ENCODE measurements at places on chromosomes 4 and X.

GRCh38 chr4:54586320-54586955 lies 71.3 kb upstream of the KIT start:
- DNase-seq: no peak

DNA sequence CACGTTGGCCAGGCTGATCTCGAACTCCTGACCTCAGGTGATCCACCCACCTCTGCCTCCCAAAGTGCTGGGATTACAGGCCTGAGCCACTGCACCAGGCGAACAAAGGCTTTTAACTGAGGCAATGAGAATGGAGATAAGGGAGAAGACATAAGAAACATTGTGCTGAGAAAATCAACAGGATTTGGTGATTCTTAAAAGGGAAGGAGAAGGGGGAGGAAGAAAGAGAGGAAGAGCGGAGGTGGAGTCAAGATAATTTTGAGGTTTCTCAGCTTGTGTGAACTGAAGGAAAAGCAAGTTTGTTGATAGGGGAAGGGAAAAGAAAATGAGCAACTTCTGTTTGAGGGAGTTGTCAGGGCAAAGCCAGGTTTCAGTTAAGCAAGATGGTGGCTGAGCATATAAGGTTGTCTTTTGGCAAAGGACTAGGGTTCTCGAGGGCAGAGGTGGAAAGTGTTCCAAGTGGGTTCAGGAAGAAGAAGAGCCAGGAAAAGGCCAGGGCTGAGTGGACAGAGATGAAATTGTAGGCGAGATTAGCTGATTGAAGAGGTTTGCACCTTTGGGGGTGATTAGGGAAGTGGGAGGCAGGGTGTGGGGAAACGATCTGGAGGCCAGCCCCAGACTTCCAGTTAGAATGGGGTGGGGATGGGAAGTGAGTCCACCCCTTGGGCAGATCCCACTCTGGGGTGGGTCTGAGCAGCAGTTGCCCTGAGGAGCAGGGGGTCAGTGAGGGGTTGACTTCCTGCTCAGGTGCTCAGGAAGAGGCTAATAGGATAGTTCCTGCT lies 7.8 kb downstream of the DOCK11 start:
- no peak for DNase-seq

DNA sequence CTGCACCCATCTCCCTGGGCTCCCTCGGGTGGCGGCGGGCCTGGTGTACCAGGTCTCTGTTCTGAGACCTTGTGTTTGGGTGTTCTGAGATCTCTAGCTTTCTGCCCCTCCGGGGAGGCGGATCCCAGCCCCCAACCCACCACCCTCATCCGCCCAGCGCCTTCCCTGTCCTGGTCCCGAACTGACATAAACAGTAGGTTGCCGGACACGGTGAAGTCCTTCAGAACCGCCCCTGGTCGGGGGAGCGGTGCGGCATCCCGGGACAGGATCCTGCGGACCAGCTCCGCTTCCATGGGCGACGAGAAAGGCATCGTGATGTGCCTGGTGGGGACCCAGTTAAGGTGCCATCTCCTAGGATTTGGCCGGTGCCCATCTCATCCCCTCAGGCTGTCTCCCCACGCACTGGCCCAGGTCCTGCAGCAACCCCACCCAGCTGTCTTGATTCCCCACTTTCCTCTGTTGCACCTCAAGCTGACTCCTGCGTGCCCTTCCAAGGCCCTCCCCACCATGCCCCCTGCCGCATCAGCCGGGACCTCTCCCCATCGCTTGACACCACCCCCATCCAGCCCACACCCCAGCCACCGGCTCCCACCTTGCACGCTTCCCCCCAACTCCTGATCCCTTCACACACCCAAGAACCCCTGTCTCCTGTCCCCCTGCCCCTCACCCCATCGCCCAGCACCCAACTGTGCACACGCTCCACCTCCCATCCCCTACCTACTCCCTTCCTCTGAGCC lies 900 bp downstream of the CTAG2 start:
- no peak for DNase-seq

DNA sequence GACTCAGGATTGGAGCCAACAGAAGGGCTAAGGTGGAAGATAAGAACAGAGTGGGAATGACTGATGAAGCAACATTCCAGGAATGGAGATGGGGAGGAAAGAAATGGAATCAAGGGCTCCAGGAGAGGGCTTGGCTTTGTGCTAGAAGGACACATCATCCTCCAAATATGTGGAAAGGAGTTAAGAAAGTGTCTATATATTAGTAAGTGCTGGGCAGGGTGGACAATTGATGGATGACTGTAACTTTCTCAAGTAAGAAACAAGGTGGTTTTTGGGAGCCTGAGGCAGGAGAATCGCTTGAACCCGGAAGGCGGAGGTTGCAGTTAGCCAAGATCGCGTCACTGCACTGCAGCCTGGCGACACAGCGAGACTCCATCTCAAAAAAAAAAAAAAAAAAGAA lies 71.6 kb upstream of the NFKB1 start:
- DNase-seq: no peak

DNA sequence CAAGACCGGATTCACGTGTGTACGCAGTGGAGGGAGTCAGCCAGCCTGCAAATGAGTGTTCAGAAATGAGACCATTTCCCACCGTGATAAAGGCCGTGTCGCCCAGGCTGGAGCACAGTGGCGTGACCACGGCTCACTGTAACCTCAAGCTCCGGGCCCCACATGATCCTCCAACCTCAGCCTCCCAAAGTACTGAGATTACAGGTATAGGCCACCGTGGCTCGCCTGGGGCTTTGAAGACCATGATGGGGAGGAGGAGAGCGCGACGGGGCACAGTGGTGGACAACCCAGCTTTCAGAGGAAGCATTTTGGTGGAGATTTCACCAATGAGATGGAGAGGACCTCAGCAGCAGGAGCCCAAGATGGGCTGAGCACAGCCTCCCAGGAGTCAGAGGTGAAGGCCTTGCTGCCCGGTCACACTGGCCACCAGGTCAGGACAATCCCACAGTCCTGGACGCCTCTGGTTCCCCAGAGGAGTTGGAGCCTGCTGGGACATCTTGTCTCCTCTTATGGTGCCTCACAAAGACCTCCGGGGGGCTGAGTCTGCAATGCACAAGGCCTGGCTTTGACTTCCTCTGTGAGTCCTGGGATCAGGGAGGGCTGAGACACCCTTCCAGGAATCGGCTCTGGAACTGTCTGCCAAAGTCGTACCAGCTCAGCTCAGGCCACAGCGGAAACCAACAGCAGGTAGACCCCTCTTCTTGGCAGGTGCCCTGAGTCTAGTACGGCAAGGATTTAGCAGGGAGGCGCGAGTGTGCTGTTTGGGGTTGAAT lies 22.4 kb upstream of the MXD4 start:
- DNase-seq: no peak

DNA sequence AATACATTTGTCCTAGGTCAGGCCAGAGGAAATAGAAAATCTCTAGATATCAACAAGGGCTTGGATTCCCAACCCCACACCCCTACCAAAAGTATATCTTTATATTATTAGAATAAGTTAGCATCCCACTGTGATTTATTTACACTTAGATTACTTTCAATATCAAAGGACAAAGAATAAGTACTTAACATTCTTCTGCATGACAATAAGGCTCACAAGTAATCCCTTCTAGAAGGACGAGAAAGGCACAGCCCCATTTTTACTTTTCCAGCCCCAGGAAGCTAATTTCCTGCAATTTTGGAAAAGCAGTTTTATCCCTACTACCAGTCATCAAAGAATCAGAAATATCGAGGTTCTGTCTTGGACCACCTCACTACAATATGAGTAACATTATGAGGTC lies 14.1 kb upstream of the SLITRK2 start:
- no peak for DNase-seq

- no peak for DNase-seq
These were observed 16.3 kb downstream of the KLF8 start for GRCh38 chrX:56248492-56248891.

GRCh38 chrX:40579141-40579540 lies 1.6 kb upstream of the ATP6AP2 start:
- DNase-seq: no peak

- no peak for DNase-seq
These were observed 159.6 kb downstream of the TET2 start for GRCh38 chr4:105306158-105306781.

DNA sequence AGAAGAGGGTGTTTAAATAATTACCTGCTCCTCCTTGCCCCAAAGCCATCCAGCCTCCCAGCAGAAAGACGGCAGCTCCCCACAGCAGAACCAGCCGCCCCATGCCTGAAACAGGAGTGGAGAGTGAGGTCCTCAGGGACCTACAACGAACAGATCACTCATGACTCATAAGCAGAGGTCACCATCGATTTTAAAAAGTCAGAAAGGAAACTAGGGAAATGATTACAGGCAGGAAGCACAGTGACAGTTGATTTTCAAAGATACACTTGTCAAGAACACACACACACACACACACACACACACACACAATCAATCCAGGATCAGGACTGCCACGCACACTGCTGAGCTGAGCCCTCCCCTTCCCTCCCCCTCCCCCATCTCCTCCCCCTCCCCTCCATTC lies at the start of gene CRLF2:
CRLF2 (minus strand) TSS at position 118 of the 400 bp plus-strand sequence; CDS start at position 103, 15 bp downstream.
- no peak for DNase-seq

DNA sequence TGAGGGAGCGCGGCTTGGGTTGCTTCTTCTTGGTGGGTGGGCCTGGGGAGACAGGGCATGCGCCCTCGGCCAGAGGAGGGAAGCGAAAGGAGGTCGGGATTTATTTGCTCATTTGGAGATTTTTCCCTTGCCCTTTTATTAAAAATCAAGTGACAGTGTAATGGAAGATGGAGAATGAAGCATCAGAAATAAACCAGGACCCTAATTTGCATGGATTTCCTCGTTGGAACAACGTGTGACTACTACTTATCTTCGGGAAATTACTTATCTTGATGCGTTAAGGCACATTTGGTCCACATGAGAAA lies 709 bp upstream of the CLOCK start:
- no peak for DNase-seq

DNA sequence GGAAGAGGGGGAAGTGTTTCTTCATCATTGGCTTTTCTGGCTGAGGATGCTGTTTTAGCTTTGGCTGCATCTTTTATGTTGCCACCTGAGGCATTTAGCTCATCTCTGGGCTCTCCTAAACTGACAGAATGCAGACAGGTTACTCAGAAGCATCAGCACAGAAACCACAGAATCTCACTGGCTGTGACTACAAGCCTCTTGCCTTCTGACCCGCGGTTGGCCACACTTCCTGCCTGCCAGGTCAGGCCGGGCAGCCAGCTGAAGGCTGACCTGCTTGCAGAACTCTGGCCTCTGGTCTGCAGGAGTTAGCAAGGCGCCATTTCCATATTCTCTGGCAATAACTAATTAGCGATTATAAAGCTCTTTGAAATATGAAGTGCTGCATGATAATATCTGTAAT lies 366.5 kb downstream of the MID1IP1 start:
- DNase-seq: no peak

Measured in stimulated activated CD4-positive, alpha-beta T cell treated with anti-CD3 and anti-CD28 coated beads, TNF-alpha, amount 100 ng/mL, for 1 hour (primary cell).